ENCODE measurements at places on chromosomes 13 and 19.

GRCh38 chr19:5085566-5085965 is 116.7 kb downstream of the KDM4B start:
- DNase-seq = no peak

GRCh38 chr19:33152176-33152575 is 20.3 kb downstream of the WDR88 start:
- peak; percentile 72 for DNase-seq

DNA sequence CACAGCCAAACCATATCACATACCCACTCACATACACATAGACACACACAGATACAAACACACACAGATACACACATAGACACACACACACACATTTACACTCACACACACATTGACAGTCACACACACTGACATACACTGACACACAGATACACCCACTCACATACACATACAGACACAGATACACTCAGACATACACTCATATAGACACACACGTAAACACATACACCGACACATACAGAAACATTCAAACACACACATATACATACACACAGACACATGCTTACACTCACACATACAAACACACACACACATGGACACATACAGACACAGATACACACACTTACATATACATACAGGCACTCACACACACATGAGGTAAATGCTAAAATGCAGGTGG is 30.2 kb downstream of the GJA3 start:
- DNase-seq = no peak

- DNase-seq = no peak
These were observed 5.3 kb upstream of the CD79A start for GRCh38 chr19:41871573-41872383.
